ENCODE measurements at places on chromosomes 13 and 19.
A peak's percentile ranks its signal among the peaks of the same experiment; 100 is the strongest.

DNA sequence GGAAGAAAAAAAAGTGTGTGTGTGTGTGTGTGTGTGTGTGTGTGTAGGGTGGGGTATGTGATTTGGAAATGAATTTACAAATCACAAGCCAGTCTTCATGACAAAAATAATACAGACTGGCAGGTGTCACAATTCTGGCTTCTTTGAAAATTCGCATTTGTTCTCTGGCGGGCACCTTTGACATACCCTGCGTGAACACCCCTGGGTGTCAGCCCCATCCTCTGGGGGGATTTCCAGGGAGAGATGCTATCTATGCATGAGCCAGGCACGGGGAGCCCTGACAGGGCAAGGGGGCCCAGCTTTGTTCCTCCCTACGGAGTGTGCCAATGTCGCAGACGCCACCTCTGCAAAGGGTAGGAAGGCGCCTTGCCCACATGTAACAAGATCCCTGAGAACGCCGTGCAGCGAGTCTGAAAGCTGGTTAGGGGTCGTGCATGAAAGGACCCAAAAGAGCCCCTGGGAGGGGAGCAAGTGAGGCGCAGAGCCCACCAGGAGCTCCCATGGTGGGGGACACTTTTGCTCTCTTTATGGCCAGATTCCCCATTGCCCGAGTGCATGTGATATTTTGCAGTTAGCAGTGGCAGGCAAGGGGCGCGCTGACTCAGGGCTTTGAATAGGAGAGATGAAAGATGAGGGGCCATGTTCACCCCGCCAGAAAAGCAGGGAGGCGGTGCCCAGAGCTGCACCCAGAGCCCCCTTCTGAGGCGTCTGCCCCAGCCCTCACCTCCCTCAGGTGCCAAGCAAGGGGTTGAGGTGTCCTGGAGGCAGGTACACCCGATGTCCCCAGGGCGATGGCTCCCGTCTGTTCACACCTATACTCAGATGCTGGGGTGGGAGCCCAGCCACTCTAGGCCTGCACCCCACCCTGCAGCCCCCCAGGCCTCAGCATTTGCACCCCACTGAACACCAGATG is 45.3 kb downstream of the KLF2 start:
- DNase-seq = no peak

GRCh38 chr19:57633832-57634131 is 814 bp downstream of the ZNF211 start:
- no peak for DNase-seq

- DNase-seq = no peak
Measured at GRCh38 chr13:94968040-94968756, 255.9 kb upstream of the SOX21 start.

DNA sequence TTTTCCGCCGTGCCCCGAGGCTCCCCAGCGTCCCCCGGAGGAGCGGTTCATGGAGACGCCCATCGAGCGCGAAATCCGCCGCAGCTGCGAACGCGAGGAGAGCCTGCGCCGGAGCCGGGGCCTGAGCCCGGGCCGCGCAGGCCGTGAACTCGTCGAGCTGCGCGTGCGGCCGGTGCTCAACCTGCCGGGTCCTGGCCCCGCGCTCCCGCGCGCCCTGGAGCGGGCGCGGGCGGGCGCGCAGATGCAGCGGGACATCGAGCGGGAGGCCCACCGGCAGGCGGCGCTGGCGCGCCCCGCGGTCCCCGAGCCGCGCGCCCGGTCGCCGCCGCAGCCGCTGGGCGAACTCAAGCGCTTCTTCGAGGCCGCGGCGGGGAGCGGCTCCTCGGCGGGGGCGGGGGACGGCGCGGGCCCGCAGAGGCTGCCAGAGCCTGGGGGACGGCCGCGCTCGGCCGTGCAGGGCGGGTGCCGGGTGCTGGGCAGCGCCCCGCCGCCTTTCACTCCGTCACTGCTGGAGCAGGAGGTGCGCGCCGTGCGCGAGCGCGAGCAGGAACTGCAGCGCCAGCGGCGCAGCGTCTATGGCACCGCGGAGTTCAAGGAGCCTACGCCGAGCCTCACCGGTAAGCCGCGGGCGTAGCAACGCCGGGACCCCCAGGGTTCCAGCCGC is 807 bp downstream of the MISP3 start:
- peak; percentile 80 for DNase-seq

DNA sequence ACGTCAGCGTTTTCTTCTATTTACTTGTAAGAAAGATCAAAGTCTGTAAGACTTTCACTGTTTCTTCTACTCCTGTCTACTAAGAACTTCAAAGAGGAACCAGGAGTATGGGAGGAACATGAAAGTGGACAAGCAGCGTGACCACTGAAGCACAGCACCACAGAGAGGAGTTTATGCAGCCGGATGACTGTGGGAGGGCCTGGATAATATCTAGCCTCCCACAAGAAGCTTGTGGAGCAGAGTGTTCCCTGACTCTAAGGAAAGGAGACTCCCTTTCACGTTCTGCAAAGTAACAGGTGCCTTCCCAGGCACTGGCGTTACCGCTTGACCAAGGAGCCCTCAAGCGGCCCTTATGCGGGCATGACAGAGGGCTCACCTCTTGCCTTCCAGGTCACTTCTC is 83.6 kb upstream of the PDCD5 start:
- no peak for DNase-seq

DNA sequence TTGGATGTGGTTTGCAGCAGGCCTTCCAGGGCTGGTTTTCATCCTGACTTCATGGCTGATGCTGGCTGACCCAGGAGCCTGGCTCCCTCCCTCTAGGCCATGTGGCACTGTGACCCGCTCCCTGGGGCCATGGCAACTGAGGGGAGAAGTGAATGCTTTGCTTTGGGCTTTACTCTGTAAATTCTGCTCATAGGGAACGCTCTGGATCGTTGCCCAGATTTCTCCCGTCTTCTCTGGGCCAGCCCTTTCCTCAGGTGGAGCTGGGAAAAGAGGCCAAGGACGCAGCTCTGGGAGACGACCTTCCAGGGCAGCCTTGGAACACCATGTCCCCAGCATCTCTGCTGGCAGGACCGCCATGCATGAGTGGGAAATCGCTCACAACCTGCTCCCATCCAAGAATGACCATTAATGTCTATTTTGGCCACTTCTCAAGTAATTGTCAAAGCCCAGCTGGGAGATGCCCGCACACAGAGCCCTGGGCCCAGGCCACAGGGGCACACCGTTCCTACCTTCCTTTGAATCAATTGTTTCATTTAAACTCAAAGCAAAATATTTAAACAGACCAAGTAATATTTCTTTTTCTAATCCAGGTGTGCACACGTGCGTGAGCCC is 321.8 kb downstream of the TEX29 start:
- DNase-seq = no peak

- DNase-seq = no peak
Measured at GRCh38 chr13:34040863-34041262, 222.9 kb downstream of the RFC3 start.

- no peak for DNase-seq
Measured at GRCh38 chr19:36719687-36720556, 32.5 kb downstream of the ZNF567 start.

DNA sequence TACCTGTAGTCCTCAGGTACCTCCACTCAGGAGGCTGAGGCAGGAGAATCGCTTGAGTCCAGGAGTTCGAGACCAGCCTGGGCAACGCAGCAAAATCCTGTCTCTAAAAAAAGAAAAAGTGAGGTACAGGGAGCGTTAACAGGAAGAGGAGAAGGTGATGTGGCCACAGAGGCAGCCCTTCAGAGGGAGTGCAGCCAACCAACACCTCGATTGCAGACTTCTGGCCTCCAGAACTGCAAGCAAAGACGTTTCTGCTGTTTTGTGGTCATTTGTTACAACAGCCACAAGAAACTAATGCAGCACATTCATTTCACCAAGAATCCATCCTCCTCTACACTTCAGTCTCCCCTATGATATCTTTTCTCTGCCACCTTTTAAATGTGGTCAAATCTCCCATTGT is 145.2 kb downstream of the USP12 start:
- DNase-seq = no peak

DNA sequence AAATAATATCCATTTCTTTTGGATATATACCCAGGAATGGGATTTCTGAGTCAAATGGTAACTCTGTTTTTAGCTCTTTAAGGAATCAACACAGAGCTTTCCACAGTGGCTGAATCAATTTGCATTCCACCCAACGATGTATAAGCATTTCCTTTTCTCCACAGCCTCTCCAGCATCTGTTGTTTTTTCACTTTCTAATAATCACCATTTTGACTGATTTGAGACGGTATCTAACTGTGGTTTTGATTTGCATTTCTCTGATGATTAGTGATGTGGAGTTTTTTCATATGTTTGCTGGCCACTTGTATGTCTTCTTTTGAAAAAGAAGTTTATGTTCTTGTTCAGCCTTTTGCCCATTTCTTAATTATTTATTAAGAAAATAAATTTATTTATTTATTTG is 352.2 kb upstream of the OBI1 start:
- DNase-seq = no peak

GRCh38 chr19:46031781-46032596 is 8.8 kb downstream of the IGFL4 start:
- DNase-seq = no peak

- no peak for DNase-seq
Measured at GRCh38 chr13:46342538-46342937, 44.5 kb downstream of the RUBCNL start.

DNA sequence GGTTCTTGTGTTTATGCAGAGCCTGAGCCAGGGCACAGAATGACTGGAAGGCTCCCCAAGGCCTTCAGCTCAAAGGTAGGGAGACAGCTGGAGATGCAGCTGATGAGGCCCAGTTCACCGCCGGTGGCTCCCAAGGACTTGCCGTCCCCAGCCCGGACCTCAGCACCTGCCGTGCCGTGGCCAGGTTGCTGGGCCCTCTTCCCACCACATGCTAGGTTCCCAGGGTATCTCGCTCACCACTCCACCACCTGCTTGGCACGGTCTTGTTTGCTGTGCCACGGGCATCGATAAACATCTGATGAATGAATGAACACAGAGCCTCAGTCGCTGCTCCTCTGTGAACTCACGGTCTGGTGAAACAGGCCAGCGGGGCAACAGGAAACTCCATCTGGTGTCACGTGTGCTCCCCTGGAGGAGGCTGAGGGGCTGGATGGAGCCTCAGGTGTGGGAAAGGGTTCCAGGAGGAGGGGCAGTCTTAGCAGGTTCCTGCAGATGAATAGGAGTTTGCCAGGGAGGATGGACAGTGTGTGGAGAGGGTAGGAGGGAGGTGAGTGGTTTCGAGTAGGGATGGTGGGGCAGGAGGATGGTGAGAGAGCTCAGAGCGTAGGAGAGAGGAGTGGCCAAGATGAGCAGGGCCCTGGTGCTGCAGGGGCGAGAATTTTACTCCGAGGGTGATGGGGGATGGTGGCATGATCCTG is 3.6 kb upstream of the KLK14 start:
- DNase-seq = no peak

GRCh38 chr13:112451512-112452379 is 75.6 kb downstream of the SPACA7 start:
- DNase-seq = no peak

- DNase-seq = no peak
Measured at GRCh38 chr19:41897181-41897580, 14.2 kb downstream of the ARHGEF1 start.

DNA sequence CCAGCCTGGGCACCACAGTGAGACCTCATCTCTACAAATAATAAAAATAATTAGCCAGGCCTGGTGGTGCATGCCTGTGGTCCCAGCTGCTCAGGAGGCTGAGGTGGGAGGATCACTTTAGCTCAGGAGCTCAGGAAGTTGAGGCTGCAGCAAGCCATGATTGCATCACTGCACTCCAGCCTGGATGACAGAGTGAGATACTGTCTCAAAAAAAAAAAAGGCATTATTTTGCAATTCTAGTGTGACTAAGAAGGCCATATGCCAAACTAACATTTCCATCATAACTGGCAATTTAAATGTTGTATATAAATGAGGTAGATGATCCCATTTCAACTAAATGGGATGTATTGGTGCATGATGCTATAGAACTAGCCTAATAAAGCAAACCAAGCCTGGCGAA is 632.8 kb upstream of the KLF12 start:
- no peak for DNase-seq

- DNase-seq = no peak
Measured at GRCh38 chr19:15248648-15249527, 16.6 kb upstream of the EPHX3 start.

DNA sequence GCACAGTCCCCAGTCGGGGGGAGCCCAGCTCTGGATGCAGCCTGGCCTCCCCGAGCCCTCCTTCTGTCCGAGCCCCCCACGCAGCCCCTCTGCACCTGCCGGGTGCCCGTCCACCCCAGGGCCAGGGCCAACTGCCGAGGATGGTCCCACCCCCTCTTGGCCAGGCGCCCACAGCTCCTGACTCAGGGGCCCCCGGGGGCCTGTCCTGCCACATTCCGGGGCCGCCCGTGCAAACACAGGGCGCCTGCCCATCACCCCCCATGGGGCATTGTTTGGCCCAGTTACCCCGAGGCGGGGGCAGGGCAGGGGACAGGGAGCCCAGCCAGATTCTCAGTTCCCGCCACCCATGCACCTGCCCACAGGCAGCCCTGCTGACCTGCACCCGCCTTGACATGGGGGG is 5.3 kb upstream of the TCF3 start:
- no peak for DNase-seq

GRCh38 chr19:29887442-29887855 is 54.6 kb upstream of the URI1 start:
- DNase-seq = no peak

- DNase-seq = no peak
Measured at GRCh38 chr13:46010148-46010547, 42.4 kb downstream of the ZC3H13 start.

GRCh38 chr13:113126265-113127150 is 3.9 kb downstream of the F10 start:
- no peak for DNase-seq

DNA sequence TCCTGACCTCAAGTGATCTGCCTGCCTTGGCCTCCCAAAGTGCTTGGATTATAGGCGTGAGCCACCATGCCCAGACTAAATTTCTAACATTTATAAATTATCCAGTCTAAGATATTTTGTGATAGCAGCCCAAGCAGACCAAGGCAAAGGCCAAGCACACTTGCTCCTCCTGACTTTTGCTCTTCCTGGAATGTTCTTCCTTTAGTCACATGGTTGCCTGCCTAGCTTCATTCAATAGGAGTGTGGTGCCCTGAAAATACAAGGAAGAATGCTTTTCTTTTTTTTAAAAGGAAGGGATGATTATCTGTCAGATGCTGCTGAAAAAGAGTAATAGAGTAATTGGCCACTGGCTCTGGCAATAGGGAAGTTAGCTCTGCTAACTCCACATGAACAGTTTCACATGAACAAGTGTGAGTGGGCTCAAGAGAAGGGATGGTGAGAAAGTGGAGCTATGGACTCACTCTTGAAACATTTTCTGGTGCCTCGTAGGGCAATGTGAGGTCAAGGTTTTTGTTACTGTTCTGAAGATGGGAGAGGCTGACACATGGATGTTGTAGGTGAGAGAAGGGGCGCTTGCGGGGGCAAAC is 47.1 kb downstream of the USPL1 start:
- no peak for DNase-seq

DNA sequence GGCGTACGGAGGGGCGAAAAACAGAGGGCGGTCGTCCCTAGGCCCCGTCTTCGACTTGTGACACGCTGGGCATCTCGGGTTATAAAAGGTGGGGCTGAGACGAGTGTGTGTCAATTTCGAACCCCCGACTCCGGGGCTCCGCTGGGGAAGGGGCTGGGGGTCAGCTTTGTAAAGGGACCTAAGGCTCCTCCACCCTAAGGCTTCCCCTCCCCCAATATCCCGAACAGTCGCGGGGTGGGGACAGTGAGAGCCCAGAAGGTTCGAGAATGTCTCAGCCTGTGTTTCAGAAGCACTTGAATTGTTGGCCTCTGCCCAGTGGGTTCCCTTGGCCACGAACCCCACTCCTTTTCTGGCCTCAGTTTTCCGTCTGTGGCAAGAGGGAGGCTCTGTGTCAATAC is 450 bp downstream of the SELENOW start:
- DNase-seq = no peak

GRCh38 chr13:36313047-36313969 is 15.7 kb upstream of the CCDC169 start:
- DNase-seq = no peak

Measured in NCI-H2171 (cell line).